AG08396 (cell line): ENCODE measurements at places on chromosomes 11 and 22.

DNA sequence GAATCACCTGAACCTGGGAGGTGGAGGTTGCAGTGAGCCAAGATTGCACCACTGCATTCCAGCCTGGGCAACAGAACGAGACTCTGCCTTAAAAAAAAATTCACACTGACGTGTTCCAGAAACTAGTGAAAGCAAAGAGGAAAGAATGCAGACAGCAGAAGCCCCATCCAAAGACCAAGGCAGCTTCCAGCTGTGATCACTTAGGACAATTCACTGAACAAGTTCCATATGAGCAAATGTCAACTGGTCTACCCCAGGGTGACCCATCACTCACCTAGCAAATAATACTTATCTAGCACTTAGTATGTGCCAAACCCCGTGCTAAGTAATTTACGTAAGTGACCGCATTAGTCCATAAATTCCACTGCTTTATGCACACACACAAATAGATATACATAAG is 138.9 kb downstream of the LARGE1 start:
- peak; percentile 41 for DNase-seq

GRCh38 chr22:20405931-20406685 is 12.2 kb downstream of the ZNF74 start:
- DNase-seq = no peak

DNA sequence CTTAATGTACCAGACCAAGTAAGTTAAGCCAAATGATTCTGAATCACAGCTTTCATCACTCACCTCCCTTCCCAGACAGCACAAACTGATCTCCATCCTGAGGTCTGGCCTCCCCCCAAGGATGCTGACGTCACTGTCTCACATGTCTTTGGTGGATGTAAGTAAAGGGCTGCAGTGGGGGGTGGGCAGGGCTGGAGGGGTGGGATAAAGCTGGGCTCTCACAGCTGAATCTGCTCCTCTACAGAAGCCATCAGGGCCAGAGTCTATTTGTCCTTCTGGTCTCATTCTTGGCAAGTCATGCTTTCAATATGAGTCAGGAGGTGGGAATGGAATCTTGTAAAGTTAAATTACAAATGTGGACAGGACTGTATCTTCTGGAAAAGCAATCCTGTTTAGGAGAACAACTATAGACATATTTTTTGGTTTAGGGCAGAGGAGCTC is 32.7 kb downstream of the P4HA3 start:
- DNase-seq = peak; percentile 79

GRCh38 chr11:117177534-117178209 is 871 bp upstream of the SIDT2 start:
- no peak for DNase-seq

DNA sequence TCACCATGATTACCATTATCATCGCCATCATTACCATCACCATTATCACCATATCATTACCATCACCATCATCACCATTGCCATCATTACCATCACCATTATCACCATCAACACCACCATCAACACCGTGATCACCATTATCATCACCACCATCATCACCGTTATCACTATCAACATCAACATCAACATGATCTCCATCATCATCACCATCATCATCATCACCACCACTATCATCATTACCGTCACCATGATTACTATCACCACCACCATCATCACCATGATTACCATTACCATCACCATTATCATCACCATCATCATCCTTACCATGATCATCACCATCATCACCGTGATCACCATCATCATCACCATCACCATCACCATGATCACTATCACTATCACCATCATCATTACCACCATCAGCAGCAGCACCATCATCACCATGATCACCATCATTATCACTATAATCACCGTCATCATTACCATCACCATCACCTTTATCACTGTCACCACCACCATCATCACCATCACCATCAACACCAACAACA is 753.7 kb downstream of the BRD1 start:
- no peak for DNase-seq

DNA sequence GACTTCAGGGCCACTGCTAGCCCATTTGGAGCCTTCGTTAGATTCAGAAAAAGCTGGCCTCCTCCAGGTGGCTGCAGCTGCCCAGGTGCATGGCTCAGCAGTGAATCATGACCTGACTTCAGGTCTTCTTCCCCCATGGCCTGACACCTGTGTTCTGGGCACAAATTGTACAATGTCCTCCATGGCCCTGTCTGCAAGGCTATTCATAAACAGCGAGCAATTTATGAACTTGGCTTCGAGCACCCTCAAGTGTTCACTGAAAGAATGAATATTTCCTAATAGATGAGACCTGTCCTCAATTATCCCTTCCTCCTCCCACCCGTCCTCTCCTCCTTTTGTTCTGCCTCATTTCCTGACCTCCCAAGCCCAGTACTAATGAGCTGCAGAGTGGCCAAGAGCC is 12.2 kb upstream of the VPS37C start:
- peak; percentile 38 for DNase-seq

GRCh38 chr11:104260456-104260855 is 96.5 kb upstream of the PDGFD start:
- DNase-seq = no peak

DNA sequence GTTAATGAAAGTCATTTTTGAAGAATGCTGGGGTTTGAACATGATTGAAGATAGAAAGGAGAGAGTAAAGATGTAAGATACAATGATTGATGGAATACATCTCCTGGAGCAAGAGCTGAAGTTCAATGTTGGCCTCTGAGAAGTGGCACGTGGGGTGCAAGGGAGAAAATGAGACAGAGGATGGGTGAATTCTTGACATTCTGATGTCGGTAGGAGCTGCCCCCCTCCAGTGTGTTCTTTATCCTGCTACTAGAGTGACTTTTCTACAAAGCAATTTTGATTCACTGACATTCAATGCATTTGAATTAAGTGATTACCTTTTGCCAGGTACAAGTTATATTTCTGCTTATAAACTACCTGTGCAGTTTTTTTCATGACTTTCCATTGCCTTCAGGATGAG is 159.0 kb upstream of the MTMR2 start:
- DNase-seq = no peak

- DNase-seq = no peak
These were observed 8.1 kb downstream of the P2RX6 start for GRCh38 chr22:21022955-21023614.

DNA sequence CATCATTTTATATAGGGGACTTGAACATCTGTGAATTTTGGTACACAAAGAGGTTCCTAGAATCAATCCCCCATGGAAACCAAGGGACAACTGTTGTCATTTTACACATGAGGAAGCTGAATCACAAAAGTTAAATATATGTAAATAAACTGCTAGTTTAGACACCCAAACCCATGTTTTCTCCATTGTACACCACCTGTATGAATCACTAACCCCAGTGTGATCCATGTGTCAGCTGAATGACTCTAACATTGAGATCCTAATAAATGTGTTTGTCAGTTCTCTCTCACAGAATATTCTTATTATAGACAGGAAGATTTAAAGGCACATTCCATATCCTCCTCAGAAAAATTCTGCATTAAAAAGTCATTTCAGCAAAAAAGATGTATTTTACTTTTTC is 83.3 kb downstream of the ATG16L2 start:
- no peak for DNase-seq

DNA sequence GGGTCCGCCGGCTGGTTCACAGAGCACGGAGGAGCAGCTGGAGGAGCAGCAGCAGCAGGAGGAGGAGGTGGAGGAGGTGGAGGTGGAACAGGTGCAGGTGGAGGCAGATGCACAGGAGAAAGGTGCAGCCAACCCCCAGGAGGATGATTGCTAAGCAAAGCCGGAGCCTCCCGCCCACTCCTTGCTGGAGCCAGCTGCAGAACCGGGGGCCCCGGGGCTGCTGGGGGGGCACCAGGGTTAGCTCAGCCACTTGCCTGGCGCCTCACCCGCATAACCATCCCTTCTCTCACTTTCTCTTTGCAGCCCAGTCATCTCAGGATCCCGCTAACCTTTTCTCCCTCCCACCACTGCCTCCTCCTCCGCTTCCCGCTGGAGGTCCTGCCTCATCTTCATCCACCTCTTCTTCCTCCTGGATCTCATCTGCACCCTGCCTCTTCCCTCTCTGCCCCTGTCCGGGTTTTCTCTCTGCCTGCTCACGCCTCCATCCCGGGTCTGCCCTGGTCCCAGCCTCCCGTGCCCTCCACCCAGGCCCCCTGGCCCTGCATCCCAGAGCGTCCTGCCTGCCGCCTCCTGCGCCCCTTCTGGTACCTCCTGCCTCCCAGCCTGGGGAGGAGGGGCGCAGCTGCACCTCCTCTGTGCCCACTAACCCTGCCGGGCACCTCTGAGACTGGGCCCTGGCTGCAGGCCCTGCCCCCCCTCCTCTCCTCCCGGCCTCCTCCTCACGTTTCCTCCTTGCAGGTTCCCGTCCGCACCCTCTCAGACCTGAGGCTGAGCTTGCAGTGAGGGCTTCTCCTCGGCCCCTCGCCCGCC is 9.5 kb downstream of the KCTD17 start:
- DNase-seq = no peak

DNA sequence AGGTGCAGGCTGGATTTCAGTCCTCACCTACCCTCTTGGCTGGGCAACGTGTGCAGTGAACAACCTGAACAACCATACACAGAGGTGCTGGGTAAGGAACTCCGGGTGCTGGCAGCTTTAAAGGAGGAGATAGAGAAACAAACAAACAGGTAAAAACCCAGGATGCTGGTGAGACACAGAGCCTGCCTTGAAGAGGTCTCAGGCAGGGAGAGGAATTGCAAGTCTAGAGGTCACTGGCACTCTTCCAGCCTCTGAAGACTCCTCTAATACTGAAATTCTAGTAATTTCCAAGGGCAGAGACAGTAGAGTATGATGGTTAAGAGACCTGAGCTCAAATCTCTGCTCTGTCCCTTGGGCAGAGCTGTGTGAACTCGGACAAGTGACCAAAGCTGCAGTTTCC is 192.5 kb downstream of the CEP164 start:
- DNase-seq = no peak

DNA sequence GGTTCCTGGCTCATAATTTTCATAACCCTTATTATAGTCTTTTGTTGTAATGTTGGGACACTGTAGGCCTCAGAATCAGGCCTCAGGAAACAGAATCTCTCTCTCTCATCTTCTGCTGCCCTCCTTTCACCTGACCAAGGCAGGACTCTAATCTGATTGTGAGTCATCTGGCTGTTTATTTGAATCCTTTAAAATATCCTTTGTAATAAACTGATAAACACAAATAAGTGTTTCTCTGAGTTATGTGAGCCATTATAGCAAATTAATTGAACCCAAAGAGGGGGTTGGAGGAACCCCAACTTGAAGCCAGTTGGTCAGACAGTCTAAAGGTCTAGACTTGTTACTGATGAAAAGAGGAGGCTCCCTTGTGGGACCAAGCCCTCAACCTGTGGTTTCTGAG is 30.6 kb downstream of the ACER3 start:
- DNase-seq = no peak

DNA sequence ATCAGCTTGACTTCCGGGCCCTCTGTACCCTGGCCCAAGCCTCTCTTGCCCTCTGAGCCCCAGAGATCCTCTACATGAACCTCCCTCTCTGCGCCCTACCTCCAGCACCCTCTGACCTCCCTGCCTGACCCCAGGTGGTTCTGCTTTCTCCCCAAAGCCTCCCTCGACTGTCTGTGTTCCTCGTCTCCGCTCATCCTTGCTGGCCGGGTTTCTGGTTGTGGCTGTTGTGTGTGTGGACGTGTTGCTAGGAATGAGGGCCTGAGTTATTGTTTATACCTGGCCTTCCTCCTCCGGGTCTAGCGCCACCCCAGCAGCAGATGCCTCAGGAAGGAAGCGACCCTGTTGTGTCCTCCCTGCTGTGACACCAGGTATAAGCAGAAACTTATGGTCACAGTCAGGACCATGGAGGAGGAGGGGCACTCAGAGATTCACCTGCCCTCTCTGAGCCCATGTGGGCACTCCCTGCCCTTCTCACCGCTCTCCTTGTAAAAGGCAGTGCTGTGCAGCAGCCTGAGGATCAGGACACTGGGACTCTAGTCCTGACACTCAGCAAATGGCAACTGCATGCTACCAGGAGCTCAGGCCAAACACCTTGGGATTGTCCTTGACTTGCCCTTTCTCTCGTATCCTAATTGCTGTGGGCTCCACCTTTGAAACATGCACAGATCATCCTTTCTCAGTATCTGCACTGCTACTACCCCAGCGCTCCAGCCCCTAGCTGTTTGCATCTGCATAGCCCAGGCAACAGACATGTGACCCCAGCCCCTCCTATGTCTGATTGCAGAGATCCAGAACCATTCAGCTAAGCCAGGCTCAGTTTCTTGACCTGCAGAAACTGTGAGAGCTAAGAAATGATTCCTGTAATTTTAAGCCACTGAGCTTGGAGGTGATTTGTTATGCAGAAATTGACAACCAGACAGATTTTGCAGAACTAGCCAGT is 140.1 kb downstream of the ST3GAL4 start:
- DNase-seq = no peak

GRCh38 chr11:62710001-62710345 is 2.5 kb downstream of the GNG3 start:
- DNase-seq = peak; percentile 46
